ENCODE measurements at places on chromosomes 12 and 14.

GRCh38 chr12:93918262-93918661, 230.1 kb upstream of the PLXNC1 start:
- DNase-seq = no peak

DNA sequence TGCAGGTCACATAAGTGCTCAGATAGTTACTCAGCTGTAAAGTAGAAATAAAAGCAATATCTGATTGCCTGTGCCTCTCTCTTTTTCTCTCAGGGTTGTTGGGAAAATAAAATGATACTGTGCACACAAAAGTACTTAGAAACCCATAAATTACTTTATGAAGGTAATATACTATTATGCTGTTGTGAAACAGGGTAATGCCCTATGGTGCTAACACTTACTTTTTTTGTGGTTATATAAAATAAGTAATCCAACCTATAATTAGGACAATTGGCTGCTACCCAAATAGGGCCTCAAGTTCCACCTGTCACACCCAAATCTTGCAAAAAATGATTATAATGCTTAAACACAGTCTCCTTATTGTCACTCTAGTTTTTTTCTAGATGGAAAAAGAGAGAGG, 50.6 kb downstream of the DAAM1 start:
- DNase-seq = no peak

DNA sequence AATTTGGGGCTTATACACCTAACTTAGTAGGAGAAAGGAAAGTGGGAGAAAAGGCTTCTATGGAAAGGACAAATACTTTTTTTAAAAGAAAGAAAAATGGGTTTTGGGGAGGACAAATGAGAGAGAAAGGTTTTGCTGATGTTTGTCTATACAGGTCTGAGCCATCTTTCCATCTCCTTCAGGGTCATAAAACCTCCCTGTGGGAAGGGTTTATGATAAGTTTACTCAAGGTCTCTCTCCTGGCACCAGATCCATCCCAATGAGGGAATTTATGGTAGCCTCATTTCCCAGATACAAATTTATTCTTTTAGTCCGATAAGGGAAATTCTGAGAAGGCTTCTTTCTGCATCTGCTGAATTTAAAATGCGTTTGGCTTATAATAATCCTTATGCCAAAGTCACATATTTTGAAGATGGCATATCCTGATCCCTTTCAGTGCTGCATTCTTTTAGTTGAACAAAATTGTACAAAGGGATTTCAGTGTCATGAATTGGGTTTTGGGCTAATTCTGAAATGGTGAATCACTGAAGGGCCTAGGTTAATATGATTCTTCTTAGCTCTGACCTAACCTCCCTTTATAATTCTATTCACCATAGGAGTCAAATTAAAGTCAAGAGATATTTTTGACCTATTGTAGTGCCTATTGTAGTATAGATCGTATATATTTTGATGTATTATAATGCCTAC, 173.5 kb upstream of the DYRK2 start:
- DNase-seq = no peak

- no peak for DNase-seq
These were observed at the start of gene SOAT2 for GRCh38 chr12:53102883-53103807. SOAT2 (plus strand) TSS chr12:53103486; CDS start chr12:53103578, 92 bp downstream.

- no peak for DNase-seq
These were observed 51.7 kb upstream of the CFL2 start for GRCh38 chr14:34766060-34766459.

GRCh38 chr14:102620413-102620812, 28.0 kb downstream of the RCOR1 start:
- DNase-seq = no peak

- DNase-seq = no peak
These were observed 28.0 kb downstream of the VPS37B start for GRCh38 chr12:122867691-122868461.

- DNase-seq = no peak
These were observed 96.0 kb downstream of the CAND1 start for GRCh38 chr12:67365131-67365530.

GRCh38 chr12:110560946-110561345, 22.2 kb downstream of the PPTC7 start:
- no peak for DNase-seq

GRCh38 chr14:36863271-36863670, 201.6 kb downstream of the PAX9 start:
- DNase-seq = no peak

- DNase-seq = no peak
These were observed 151.4 kb upstream of the SSTR1 start for GRCh38 chr14:38056270-38056669.

DNA sequence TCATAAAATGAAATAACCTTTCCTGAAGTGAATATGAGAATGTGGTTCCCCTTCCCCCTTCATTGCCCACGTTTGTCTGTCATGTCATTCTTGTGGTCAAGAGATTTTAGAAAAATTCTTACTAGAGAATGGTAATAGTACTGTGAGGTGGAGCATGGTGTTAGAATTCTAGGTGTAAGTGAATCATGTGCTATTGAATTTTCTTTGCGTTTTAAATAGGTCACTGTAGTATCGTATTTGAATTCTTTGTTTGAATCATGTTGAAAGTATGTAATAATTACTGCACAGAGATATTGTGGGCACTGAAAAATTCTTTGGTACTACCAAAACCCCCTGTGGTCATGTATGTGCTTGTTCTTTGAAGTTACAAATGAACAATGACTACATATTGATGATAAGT, 49.9 kb downstream of the FUT8 start:
- DNase-seq = no peak

DNA sequence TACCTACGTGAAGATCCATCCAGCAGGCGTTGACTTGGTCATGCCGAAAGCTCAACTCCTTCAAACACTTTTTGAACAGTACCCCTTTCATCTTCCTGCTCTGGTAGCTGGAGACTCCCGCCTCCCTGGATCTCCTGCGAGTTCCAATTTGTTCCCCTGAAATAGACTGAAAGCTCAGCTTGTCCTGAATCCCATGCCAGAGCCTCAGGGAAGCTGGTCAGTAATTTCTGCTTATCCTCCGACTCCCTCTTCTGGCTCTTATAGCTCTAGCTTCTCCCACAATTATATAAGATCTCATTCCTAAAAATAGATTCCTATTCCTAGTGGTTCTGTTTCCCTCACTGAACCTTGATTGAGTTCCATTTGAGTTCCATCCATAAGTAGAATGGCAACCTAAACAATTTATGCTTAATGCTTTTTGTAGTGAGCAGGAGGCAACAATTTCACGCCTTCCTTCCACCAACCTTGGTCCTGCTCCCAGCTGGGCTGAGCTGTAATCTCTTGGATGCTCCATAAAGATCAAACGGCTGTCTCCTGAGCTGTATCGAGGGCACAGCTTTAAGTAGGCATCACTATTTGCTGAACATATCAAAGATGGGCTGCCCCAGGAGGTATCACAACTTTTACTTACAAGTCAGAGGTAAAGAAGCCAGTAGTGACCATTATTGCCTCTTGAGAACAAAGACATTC, 8.0 kb upstream of the TMEM132C start:
- no peak for DNase-seq

GRCh38 chr12:3098436-3098835, 21.3 kb downstream of the TSPAN9 start:
- DNase-seq = no peak

- DNase-seq = no peak
These were observed 1.0 kb downstream of the PGF start for GRCh38 chr14:74954232-74954946.

DNA sequence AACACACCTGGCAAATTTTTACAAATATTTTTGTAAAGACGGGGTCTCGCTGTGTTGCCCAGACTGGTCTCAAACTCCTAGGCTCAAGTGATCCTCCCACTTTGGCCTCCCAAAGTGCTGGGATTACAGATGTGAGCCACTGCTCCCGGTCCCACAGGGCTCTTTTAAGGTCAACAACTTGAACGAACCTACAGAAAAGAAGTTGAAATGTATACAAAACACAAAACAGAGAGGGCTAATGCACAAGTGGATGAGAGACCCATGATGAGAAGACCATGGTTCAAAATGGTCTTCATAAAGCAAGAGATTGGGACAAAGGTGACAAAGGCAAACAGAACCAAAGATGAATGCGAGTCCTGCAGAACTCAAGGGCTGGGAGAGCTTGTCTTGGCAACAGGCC, 91.4 kb downstream of the CALM1 start:
- DNase-seq = no peak

All from cortex of kidney (tissue), 1 donor.